ENCODE measurements at places on chromosomes 1 and 21. TPM values are rescaled to one million over a fixed set of nuclear protein-coding genes. Genes with fewer than 3 reads are reported as not detected.

The DIO1 gene
- total RNA-seq = not detected

The HSPB7 gene
- 20.4 TPM for total RNA-seq

The TTC34 gene
- 0.22 TPM for total RNA-seq

- no peak for DNase-seq
Observed at GRCh38 chr1:47679301-47679791, 241.5 kb downstream of the FOXD2 start.

GRCh38 chr1:185933580-185933979 is 199.4 kb downstream of the HMCN1 start:
- no peak for DNase-seq

DNA sequence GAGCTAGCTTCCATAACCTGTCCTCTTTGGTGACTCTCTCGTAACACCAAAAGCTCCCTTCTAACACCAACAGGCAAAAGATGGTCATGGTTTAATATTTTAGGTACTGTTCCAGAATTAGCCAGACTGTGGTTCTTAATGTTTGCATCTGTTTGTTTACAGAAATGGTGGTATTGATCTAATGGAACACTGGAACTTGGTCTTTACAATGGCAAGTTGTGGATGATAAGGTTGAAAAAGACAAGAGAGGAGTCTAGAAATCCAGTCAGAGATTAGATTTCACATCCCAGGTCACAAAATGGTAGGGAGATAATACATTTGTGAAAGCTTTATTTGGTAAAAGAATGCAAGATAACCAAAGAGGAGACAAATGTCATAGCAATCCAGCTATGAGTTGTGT is 293.1 kb downstream of the SMYD3 start:
- no peak for DNase-seq

Measured in HFFc6 (cell line).